ENCODE measurements at places on chromosomes 5 and 9.

DNA sequence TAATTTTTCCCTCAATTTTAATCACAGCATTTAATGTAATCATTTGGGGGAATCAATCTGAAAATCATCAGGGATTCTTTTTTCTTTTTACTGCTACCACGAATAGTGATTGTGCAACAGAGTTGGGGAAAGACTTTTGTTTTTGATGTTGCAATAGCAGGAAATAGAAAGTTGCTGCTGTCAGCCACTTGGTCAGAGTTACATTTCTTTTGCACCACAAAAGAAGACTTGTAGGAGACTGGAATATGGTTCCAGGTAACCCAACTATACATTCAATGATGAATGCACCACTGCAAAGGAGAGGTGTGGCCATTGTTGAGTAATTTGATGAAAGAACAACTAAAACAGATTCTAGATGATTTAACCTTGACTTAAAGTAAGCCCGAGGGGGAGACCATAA, 46.3 kb upstream of the PALM2AKAP2 start:
- DNase-seq, result no peak

- no peak for DNase-seq
Measured at GRCh38 chr5:115815693-115816225, 700 bp downstream of the CDO1 start.

DNA sequence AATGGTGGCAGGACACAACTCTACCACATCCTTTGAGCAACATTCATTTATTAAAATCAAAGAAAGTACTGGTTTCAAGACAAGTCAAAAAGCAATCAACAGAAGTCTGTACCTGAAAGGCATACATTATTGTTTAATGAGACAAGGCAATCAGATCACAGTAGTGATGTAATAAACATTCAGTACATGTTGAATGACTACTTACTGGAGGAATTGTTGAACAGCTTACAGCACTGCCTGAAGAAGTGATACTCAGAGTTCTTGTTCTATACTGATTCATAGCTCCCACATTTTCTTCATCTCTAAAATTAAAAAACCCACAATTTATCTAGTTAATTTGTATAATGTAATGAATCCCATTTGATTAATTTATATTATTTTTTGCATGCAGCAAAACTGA, 18.2 kb downstream of the RIOK2 start:
- no peak for DNase-seq

GRCh38 chr9:113741886-113742854, 133.9 kb upstream of the ZNF618 start:
- no peak for DNase-seq

DNA sequence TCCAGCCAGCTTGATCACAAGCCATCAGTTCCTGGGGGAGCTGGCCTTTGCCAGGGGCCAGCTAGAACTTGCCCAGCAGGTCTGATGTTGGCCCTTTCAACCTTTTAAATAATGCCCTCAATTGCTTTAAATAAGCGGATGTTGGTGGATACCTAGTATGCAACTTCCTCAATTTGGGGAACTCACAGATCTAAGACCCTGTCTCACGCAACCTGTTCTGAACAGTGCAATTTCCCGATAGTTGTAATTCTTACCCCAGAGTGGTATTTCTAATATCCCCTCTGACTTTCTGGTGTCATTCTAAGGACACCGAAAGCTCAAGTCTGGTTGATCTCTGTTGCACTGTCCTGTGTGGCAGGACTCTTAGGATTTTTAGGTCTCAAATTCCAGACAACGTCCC, 23.1 kb downstream of the GALNT12 start:
- DNase-seq, result no peak

GRCh38 chr5:171258737-171259415, 50.2 kb upstream of the TLX3 start:
- no peak for DNase-seq

DNA sequence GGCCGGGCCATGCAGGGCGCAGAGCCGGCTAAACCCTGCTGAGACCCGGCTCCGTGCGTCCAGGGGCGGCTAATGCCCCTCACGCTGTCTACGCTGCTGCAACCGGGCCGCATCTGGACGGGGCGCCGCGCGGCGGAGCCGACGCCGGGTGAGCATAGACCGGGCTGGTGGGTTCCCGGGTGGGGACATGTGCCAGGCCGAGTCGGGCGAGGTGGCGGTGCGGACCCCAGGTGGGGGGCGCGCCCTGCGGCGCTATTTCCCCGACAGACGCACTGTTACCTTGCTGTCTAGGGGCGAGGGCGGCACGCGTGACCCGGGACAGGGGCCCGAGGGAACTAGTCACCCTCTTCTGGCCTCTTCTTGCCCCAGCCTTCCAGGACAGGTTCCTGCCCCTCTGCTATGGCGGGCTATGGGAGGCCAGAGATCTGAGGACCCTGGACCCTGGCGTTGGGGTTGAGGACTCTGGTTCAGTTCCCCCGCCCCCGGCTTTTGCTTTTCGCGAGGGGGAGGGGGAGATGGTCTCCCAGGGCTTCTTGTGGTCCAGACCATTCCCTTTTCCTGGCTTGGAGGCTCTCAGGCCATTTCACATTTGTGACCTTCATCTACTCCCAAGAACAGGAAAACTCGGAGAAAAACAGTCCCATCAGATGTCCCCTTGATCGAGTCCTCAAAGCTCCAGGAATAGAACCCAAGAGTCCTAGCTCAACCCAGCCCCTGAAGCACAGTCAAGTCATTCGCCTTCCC, 536 bp downstream of the SLC27A4 start:
- DNase-seq, result no peak

DNA sequence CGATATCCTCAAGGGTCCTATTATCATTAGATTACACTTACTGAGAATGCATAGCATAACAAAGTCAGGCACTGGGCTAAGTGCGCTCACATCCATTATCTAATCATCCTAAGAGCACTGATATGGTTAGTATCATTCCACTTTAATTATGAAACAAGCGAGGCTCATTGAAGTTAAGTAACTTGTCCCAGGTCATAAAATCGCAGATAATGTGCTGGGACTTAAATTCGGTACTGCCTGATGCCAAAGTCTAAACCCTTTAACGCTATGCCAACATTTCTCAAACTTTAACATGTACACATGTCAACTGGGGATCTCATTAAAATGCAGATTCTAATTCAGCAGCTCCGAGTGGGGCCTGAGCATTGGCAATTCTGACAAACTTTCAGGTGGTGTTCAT, 204.7 kb downstream of the PTTG1 start:
- no peak for DNase-seq

DNA sequence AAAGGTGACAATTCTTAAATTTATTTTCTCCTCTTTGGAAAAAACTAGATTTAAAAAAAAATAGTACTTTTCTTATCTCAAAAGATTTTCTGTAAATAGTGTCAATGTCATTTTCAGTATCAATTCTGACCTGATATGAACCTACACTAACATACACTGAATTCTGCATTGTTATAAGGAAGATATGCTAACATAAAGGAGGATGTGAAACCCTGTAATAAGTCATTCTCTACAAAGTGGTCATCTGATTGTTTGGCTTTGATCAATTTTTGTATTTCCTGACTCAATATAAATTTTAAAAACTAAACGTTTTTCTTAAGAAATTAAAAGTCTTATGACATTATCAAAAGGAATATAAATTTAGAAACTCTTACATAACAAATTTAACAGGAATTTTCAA, 233.6 kb upstream of the EDIL3 start:
- no peak for DNase-seq

DNA sequence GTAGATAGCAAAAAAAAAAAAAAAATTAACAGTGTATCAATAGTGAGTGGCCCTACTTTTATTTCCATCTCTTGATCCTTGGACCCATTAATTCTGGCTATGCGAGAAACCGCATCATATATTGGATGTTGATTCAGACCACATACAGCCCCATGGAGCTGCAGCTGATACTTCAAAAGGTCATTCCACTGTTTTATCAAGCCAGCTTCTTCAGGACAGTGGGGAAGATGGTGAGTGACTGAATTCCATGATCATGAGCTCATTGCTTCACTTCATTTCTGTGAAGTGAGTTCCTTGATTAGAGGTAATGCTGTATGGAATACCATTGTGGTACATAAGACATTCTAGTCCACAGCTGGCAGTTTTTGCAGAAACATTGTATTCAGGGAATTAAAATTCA, 222.9 kb upstream of the MEF2C start:
- no peak for DNase-seq

- no peak for DNase-seq
Measured at GRCh38 chr9:33131790-33132772, 35.1 kb downstream of the B4GALT1 start.

DNA sequence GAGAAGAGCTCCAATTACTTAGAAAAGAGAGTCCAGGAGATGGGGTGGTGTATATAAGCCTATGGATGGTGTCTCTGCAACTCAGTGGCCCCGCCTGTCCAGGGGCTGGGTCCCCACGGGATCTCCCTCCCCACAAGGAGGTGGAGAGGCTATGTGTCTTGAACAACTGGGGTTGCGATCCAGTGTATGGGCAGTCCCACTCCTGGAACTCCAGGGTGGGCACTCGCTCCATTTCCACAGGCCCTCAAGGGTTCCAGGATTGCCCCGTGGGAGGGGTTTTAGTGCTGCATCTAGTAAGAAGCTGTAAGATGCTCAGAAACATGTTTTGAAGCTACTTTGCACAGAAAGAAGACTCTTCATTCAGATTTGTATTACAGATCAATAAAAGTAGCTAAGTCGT, 558 bp upstream of the SMAD5 start:
- no peak for DNase-seq

DNA sequence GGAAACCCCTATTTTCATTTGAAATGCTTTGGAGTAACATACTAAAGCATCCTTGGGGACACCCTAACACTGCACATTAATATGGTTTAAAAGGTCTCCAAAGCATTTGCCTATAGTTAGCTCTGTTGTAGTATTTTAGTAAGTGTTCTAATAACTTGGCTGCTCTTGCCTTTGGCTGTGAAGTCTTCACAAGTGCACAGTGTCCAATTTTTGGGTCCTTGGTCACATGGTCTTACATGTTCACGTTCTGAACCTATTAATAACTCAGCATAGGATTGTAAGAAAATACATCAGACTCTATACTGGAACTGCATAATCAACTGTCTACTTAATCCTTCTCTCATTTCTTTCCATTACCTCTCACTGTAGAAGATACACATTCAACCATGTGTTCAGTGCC, 17.4 kb downstream of the ADAMTS19 start:
- no peak for DNase-seq

GRCh38 chr5:157689942-157690689, 18.8 kb downstream of the C5orf52 start:
- no peak for DNase-seq

GRCh38 chr5:65329266-65329665, 152.5 kb downstream of the ADAMTS6 start:
- DNase-seq, result no peak
